ENCODE measurements at places on chromosomes 1 and 21.

DNA sequence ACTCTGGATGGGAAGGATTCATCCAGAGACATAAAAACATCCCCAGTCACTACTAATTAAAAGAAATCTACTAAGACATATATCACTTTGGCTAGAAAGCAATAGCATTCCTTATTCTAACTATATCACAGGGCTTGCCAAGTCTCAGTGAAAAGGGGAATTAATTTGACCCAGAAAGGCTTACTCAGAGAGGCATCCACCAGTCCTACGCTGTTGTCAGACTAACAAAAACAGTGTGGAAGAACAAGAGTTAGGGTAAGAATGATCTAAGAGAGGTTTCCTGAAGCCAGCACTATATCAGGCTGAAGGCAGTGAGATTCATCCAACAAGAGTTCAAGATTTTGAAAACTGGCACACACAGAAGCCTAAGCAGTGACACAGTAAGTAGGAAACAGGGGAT lies 126.1 kb downstream of the GDAP2 start:
- no peak for DNase-seq

- no peak for DNase-seq
Observed at GRCh38 chr1:30733493-30733892, 10.1 kb upstream of the MATN1 start.

GRCh38 chr1:156193208-156193487 lies 756 bp upstream of the SLC25A44 start:
- DNase-seq: no peak

GRCh38 chr1:177907000-177907399 lies 62.9 kb downstream of the SEC16B start:
- no peak for DNase-seq

- DNase-seq: no peak
Observed at GRCh38 chr1:169307176-169307575, 60.4 kb downstream of the NME7 start.

DNA sequence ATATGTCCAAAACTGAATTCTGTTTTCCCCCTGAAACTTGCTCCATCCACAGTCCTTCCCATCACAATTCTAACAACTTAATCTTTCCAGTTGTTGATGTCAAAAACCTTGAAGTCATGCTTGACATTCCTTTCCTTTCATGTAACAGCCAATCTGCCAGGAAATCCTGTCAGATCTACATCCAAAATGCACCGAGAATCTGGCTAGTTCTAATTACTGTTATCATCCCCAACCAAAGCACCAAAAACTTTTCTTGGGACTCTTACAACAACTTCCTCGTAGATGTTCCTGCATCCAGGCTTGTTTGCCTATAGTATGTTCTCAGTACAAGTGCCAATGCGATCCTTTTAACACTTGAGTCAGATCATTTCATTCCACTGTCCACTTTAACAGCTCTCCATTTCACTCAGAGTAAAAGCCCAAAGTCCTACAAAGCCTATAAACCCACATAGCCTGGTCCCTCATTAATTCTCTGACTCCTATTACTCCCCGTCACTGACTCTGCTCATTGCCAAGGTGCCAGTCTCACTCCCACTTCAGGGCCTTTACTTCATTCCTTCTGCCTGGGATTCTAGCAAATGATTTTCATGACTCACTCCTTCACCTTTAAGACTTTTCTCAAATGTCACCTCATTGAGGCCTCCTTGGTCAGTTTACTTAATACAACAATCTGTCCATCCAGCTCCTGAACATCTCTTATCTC lies 493.2 kb upstream of the NFIA start:
- DNase-seq: no peak

DNA sequence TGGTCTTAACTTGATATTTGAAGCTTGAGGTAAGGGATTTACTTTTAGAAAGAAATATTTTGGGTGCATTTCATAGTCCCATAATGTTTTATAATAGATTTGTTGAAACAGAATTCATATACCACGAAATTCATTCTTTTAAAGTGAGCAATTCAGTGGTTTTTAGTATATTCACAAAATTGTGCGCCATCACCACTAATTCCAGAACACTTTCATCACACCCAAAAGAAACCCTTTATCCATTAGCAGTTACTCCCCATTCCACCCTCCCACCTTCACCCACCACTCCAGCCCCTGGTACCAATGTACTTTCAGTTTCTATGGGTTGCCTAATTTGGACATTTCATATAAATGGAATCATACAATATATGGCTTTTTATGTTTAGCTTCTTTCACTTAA lies 38.9 kb upstream of the DMRTB1 start:
- DNase-seq: no peak

GRCh38 chr21:19013916-19014315 lies 610.3 kb upstream of the TMPRSS15 start:
- DNase-seq: no peak

DNA sequence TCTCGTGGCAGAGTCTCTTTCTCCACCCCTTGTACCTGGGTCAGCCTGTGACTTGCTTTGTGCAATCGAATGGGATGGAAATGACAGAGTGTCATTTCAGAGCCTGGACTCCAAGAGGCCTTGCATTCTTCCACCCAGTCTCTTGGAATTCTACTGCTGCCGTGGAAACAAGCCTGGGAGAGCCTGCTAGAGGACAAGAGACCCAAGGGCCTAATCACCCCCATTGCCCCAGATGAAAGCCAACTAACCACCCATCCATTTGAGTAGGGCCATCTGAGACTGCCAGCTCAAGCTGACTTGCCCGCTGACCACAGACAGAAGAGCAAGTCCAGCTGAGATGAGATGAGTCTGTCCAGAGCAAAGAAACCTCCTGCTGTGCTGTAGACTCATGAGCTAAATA lies 201.6 kb downstream of the PTPRU start:
- no peak for DNase-seq

GRCh38 chr1:107795441-107795840 lies 169.5 kb downstream of the VAV3 start:
- DNase-seq: no peak

- DNase-seq: no peak
Observed at GRCh38 chr1:107793896-107794453, 171.0 kb downstream of the VAV3 start.

DNA sequence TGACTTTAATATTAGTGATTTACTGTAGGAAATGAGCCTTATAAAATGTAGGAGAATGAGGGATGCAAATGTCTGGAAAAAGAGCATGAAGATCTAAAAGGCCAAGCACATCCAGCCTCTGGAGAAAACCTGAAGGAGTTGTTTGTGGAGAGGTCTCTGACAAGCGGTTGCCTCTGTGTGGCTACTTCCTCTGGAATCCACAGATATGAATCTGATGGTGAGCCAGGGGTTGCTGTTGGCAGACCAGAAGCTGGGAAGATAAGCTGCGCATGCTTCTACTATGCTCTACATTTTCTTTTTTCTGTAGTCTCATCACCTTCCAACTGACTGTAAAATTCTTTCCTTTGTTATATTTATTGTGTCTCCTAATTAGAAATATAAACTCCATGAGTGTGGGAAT lies 248.6 kb downstream of the OLFM3 start:
- no peak for DNase-seq

GRCh38 chr1:69534829-69535228 lies 32.9 kb upstream of the LRRC7 start:
- no peak for DNase-seq

- no peak for DNase-seq
Observed at GRCh38 chr1:116320874-116321273, 52.2 kb upstream of the ATP1A1 start.

- DNase-seq: no peak
Observed at GRCh38 chr1:229495782-229496181, 12.4 kb downstream of the NUP133 start.

DNA sequence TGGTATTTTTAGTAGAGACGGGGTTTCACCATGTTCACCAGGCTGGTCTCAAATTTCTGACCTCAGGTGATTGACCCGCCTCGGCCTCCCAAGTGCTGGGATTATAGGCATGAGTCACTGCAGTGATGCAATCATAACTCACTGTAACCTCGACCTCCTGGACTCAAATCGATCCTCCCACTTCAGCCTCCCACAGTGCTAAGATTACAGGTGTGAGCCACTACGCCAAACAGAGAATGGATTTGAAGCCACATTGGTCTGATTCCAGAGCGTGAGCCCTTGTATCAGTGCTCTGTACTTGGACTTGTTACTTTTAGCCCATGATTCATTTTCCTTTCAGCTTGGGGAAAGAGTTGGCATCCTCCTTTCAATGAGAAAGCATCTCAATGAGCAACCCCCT lies 14.9 kb upstream of the ZNF683 start:
- DNase-seq: no peak

DNA sequence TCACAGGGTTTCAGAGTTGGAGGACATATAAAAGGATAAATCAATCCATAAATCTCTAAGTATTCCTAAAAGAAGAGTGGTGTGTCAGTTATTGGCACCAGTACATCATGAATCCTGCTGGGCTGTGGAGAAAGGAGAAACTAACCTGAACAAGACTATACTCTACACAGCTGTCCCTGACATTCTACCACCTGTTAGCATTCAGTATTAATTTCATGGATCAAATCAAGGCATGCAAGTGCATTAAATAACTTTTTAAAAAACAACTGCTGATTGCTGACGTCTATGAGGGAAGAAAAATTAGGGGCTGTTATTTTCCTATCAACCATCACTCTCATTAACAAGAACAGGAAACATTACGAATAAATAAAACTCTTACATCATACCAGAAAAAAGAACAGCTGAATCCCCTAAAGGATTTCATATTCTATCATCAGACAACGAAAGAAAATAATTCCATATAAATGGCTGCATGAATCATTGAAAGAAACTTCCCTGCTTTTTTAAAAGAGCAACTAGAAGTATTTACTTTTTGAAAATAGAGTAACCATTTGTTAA lies 121.7 kb downstream of the ATF6 start:
- DNase-seq: no peak

- DNase-seq: no peak
Observed at GRCh38 chr1:88773540-88774150, 89.6 kb downstream of the PKN2 start.

DNA sequence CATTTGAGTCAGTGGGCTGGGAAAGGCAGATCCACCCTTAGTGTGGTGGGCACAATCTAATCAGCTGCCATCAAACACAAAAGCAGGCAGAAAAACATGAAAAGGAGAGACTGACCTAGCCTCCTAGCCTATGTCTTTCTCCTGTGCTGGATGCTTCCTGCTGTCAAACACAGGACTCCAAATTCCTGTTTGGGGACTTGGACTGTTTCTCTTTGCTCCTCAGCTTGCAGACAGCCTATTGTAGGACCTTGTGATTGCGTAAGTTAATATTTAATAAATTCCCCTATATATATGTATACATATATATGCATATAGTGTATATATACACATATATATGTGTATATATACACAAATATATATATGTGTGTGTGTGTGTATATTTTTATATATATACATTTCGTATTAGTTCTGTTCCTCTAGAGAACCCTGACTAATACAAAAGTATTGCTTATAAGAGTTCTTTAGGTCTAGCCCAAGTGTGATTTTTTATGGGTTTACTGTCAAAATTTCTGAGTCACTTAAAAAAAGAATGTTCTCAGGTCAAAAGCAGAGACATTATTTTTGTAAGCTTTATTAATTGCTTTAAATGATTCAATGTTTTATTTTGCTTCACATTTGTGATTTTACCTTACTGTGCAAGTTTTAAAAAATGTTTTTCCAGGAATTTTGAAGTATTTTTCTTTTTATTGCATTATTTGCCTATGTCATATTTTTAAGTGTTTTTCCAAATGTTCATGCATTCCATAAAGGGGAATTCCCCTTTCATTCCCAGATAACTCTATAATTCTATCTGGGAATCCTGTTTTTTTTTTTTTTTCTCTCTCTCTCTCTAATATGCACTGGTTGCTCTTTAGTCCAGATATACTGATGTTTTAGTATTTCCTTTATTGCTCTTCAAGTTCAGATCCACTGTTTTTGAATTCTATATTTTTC lies 92.1 kb upstream of the ADAMTS5 start:
- no peak for DNase-seq

DNA sequence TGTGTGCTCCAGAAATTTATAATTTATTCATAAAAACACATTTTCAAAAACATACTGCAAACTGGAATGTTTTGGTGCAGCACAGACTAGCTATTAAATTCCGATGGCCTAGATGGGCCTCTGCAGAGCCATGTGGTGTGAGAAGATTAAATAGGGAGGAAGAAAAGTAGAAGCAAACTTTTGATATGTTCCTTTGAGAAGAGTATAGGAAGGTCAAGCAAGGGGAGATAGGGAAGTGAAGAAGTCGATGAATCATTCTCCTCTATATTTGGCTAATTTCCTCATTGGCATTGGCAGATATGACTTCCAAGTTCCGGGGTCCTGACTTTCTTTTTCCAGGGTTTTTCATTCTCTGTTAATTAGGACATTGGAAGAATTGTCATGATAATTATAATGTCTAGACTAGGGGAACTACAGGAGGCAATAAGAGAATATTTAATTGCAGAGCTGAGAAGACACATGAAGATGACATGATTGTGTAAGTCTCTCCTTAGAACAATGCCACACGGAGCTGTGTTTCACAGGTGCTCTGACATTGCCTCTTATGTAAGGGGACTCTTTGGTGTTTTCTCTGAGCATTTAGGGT lies 19.3 kb upstream of the ZNF326 start:
- no peak for DNase-seq

DNA sequence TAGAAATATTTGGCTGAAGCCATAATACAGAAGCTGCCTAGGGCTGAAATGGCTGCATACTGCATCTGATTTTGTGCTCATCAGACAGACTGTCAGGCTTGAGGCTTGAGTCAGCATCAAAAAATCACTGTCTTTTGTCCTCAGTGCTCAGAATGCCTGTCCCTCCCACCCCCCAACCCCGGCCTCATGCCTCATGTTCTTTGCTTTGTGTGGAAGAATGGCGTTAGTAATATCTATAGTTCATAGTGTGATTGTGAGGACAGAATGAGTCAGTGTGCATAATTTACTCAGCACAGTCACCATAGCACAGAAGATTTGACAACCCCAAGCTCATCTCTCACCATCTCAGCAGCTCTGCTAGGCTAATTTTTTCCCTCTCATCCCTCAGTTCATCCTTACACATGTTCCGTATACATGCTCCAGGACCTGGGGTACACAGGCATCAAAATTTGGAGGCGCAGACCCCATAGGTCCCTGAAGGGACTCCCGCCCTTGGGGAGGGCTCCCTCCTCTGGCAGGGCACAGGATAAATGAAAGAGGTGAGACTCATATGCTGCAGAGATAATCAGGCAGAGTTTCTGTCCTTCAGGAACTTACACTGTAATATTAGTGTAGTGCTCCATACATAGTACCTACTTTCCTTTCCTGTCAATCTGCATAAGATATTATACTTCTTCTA lies 159.1 kb upstream of the C8B start:
- no peak for DNase-seq

- no peak for DNase-seq
Observed at GRCh38 chr1:173134029-173134428, 73.1 kb downstream of the TNFSF4 start.

GRCh38 chr1:84267476-84267875 lies 34.0 kb upstream of the SAMD13 start:
- DNase-seq: no peak

GRCh38 chr1:115828101-115829022 lies 12.6 kb downstream of the NHLH2 start:
- DNase-seq: no peak

Data from stimulated activated CD8-positive, alpha-beta memory T cell treated with anti-CD3 and anti-CD28 coated beads, Interleukin-4, amount 100 ng/mL, for 4 hours (primary cell).